Stimulated activated CD4-positive, alpha-beta T cell treated with anti-CD3 and anti-CD28 coated beads, Interleukin-2, amount 100 ng/mL, for 48 hours (primary cell): ENCODE measurements at places on chromosomes 11 and 22.

DNA sequence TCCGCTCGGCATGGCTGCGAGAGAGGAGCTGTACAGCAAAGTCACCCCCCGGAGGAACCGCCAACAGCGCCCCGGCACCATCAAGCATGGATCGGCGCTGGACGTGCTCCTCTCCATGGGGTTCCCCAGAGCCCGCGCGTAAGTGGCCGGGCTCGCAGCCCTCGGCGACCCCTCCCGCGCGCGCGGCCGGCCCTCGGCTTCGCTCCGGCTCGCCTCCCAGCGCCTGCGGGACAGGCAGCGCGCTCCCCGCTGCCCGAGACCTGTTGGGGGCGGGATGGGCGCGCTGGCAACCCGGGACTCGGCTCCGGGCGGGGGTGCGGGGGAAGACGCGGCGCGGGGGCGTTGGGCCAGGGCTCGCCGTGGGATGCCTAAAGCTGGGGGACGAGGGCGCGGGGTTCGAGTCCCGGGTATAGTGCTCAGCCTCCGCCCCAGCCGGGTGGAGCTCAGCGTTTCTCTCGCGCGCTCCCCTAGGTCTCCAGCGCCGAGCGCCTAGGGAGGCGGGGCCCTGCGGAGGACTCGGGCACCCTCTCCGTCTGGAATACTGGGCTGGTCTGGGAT is 630 bp downstream of the UBASH3B start:
- peak; percentile 37 for DNase-seq

- no peak for DNase-seq
Measured at GRCh38 chr11:77324508-77324907, 23.0 kb upstream of the GDPD4 start.

GRCh38 chr11:118016104-118016503 is 29.9 kb downstream of the IL10RA start:
- DNase-seq, result no peak

- DNase-seq, result no peak
Measured at GRCh38 chr11:2815762-2816496, 69.6 kb downstream of the CDKN1C start.

GRCh38 chr11:78346799-78347198 is 70.8 kb downstream of the GAB2 start:
- DNase-seq, result no peak

GRCh38 chr11:122523846-122524805 is 131.4 kb upstream of the UBASH3B start:
- no peak for DNase-seq

- no peak for DNase-seq
Measured at GRCh38 chr11:44133335-44133946, 38.0 kb downstream of the EXT2 start.

DNA sequence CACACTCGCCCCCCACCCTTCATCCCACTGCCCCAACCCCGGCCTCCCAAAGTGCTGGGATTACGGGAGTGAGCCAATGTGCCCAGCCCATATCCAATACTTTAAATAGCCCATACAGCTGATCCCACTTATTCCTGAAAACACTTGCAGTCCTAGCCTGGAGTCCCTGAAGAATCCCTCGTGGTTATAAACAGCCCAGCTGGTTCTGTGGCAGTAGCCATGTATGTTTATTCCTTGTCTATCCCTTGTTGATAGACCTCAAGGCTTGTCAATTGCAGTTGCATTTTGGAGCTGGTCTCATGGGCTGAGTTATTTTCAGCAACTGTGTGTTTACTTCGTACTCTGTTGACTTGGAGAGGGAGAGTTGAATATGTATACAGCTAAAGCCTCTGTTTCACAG is 21.5 kb upstream of the PAFAH1B2 start:
- DNase-seq, result no peak

DNA sequence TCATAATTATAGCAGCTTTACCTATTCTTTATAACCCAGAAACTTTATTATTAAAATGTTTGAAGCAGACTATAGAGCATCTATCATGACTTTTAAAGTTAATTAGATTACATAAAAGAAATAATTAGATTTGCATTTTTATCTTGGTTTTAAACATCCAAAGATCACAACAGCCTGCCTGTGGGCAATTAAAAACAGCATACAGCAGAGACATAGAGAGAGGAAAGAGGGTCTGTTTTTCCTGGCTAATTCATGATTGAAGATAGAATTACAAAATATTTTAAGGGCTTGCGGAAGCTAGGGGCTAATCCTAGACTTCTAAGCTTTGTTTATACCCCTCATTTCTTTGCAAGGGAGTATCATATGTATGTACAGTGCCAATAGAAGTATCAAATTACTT is 178.1 kb downstream of the SOX6 start:
- DNase-seq, result no peak

- no peak for DNase-seq
Measured at GRCh38 chr22:17707526-17707925, 66.7 kb downstream of the BID start.

- no peak for DNase-seq
Measured at GRCh38 chr22:50656122-50657070, 16.2 kb upstream of the SHANK3 start.

DNA sequence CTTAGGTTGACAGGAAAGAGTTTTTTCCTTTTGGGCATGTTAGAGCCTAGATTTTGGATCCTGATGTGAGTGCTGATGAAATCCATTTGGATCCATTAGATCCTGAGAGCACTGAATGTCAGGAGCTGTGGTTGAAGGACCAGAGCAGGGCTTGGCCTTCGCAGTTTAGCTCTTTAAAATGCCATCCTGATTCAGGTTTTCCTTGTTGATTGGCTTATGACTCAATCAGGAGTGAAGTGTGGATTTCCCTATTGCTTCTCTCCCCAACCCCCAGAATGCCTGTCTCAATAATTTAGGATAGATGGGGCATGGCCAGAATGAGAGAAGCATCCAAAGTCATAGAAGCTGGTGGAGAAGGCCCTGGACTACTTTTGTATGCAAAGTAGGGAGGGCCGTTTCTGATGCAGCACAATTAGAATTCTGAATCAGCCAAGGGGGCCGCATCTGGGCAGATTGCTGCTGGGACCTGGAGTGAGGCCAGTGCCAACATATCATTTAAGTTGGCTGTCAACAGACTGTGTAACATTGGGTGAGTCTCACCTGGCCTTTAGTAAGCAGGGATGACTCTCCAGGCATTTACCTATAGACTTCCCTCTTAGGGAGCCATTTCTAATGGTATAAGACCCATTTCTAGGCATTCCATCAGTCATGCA is 80.5 kb downstream of the TEAD1 start:
- DNase-seq, result no peak

DNA sequence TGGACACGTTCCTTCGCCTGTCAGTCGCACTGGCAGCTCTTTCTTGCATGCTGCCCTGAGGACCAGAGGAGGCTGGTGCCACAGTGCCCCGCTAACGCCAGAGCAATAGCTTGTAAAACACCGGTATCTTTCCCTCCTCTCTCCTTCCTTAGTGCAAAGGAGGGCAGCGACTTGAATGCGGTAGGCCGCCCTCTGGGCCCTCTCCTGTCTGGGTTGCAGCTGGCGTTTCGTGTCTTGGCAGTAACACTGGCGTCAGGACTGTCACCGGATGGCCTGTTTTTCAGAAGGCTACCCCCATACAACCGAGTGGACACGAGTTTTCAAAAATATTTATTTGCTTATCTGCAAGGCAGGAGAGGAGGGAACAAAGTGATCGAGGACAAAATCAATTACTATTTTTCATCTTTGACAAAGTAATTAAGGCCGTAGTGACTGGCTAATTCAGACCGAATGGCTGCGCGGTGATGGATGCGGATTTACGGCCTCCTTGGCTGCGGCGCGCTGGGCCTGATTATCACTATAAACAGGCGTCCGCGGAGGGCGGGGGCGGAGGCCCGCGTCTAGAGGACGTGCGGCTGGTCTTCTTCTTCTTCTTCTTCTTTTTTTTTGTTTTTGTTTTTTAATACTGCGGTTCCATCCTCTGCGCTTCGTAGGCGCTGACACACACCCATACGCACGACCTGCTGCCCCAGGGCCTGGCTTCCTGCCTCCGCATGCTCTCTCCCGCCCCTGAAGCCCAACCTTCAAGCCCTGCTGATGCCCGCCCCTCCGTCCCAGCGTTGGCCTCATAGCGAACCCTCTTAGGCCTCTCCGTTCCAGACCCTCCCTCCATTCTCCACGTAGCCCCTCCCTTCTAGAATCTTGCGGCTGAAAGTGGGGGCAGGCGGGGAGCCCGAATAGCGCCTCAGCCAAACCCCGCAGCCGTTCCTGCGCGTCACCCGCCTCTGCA is 2.9 kb upstream of the SLC6A5 start:
- no peak for DNase-seq

GRCh38 chr22:38250643-38251340 is 22.0 kb downstream of the TMEM184B start:
- no peak for DNase-seq

DNA sequence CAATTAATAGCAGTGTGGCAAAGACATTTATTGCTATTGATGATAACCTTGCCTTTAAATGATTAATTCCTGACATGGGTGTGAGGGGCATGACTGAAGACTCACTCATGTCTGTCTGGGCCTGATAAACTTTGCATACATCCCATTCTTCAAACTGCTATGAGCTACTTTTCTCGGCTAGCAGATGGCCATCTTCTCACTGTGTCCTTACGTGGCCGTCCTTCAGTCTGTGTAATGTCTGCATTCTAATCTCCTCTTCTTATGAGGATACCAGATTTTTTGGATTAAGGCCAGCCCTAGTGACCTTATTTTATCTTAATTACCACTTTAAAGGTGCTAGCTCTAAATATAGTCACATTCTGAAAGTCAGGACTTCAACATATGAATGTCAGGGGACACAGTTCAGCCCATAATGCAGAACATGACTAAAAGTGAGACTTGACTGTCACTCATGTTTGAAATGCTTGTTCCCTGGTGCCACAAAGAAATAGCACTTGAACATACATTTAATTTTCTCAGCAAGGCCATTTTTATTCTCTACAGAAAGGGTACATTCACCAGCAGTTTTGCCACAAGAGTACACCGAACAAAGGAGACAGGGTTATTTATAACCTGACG is 32.3 kb downstream of the OR10A6 start:
- no peak for DNase-seq

GRCh38 chr22:44878483-44879300 is 126.3 kb downstream of the ARHGAP8 start:
- no peak for DNase-seq

DNA sequence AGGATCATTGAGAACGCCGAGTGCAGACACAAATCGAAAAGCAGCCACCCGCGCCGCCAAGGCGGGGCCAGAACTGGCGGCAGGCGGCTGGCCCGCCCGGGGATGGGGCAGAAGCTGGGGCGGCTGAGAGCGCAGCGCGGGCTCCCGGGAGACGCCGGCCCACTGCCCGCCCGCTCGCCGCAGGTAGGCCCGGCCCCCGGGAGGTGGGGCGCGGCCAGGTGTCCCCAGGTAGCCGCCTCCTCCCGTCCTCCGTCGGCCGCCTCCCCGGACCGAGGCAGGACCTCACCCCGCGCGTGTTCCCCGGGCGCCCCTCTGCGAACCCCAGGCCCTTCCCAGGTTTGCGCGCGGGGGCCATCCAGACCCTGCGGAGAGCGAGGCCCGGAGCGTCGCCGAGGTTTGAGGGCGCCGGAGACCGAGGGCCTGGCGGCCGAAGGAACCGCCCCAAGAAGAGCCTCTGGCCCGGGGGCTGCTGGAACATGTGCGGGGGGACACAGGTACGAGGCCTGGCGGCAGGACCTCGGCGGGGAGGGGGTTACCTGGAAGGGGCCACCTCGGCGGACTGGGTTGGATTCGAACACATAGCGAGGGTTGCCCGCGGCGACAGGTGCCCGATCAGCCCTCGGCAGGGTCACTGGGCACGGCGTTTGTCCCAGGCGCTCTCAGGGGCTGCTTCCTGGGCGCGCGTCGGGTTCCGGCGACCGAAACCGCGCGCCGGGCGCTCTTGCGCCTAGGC is at the start of gene PRRG4:
TSS of gene PRRG4 (plus strand) at position 248 of the 733 bp plus-strand sequence. CDS start 603 bp downstream, outside the sequence.
- peak; percentile 45 for DNase-seq

DNA sequence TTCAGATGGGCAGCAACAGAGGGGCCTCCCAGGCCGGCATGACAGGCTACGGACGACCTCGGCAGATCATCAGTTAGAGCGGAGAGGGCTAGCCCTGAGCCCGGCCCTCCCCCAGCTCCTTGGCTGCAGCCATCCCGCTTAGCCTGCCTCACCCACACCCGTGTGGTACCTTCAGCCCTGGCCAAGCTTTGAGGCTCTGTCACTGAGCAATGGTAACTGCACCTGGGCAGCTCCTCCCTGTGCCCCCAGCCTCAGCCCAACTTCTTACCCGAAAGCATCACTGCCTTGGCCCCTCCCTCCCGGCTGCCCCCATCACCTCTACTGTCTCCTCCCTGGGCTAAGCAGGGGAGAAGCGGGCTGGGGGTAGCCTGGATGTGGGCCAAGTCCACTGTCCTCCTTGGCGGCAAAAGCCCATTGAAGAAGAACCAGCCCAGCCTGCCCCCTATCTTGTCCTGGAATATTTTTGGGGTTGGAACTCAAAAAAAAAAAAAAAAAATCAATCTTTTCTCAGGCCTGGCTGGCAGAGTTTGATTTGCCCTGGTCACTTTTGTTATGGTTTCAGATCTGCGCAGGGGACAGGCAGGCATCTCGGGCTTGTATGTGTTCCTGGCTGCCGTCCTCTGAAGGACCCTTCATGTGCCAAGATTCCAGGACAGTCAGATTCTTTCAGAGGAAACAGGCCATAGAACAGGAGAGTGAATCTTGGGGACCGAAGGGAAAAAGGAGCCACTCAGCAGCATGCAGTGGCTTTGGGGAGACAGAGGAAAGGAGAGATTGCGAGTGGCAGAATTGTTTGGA is 5.3 kb downstream of the TAGLN start:
- no peak for DNase-seq

GRCh38 chr22:46661221-46661851 is 41.1 kb downstream of the GRAMD4 start:
- no peak for DNase-seq
